Stimulated activated CD8-positive, alpha-beta memory T cell treated with anti-CD3 and anti-CD28 coated beads, Interleukin-15, amount 100 ng/mL, for 4 hours (primary cell): ENCODE measurements at places on chromosomes 6 and 20.

DNA sequence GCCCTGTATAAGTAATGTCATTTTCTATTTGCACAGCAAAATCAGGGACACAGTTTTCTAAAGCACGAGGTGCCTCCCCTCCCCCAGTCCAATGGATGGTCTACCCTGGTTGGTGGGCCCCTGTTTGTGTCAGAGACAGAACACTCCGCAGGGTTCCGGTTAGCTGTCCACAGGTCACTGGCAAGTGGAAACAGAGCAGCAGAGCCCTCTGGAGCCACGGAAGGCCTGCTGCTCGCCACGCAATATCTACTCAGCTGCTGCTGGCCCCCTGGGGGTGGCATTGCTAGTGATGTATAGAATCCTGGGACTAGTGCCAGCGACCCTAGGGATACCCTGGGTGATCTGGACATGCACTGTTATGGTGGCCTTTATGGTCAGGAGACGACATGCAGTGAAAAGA, 50.4 kb downstream of the RIN2 start:
- DNase-seq: no peak

- no peak for DNase-seq
These were observed 166.3 kb upstream of the PMEPA1 start for GRCh38 chr20:57876163-57876562.

DNA sequence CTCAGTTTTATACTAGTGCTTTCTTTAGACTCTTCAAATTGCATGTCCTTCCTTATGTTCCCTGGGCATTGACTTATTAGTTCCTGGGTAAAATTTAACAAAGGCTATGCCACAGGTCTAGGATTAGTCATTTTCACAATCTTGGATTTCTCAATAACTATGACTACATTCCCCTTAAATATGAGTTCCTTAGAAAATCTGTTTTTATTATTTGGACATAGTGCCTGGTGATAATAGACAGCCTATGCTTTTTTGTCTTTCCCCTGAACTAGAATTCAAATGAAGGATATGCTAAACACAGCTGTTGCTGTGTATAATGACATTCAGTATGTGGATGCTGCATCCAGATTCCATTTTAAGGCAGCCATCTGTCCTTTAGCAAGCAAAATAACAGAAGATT, 1252.8 kb upstream of the GJE1 start:
- no peak for DNase-seq

DNA sequence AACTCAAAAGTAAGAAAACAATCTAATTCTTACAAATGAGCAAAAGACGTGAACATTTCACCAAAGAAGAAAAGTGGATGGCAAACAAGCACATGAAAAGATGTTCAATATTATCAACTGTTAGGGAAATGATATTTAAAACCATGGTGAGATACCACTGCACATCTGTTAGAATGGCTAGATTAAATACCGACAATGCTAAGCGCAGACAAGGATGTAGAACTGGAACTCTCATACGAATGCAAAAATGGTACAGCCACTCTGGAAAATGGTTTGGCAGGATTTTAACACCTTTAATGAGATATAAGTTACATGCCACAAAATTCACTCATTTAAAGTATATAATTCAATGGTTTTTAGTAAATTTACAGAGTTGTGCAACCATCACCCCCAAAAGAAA, 44.6 kb upstream of the NFATC2 start:
- DNase-seq: no peak

DNA sequence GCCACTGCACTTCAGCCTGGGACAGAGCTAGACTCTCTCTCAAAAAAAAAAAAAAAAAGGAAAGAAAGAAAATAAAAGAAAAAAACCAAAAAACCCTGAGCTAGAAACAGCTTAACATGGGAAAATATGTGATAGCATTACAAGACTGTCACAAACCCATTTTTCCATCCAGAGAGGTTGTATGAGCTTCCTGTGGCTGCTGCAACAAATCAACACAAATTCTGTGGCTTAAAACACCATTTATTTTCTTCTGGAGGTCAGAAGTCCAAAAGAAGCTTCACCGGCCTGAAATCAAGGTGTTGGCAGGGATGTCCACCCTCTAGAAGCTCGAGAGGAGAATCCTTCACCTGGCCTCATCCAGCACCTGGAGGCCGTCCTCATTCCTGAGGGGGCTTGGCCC, 21.7 kb upstream of the SSR1 start:
- DNase-seq: no peak

DNA sequence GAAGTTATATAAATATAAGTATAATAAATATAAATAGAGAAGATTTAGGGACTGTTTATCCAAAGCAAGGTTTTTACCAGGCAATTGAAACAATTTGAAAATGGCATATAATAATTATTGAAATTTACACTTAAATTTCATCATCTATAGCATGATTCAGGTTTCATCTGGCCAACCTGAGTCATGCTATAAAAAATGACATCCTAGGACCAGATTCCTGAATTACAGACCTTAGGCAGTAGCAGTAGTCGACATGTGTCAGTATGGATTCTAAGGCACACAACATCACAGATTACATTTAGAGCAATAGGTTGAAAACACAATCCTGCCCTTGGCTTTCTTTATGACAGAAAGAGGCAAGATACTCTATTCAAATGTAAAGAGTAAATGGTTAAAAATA, 592.3 kb downstream of the PHF3 start:
- DNase-seq: no peak

GRCh38 chr20:61807471-61808160, 258.1 kb downstream of the TAF4 start:
- no peak for DNase-seq

- DNase-seq: no peak
These were observed 147.2 kb downstream of the VEGFA start for GRCh38 chr6:43916924-43917877.

DNA sequence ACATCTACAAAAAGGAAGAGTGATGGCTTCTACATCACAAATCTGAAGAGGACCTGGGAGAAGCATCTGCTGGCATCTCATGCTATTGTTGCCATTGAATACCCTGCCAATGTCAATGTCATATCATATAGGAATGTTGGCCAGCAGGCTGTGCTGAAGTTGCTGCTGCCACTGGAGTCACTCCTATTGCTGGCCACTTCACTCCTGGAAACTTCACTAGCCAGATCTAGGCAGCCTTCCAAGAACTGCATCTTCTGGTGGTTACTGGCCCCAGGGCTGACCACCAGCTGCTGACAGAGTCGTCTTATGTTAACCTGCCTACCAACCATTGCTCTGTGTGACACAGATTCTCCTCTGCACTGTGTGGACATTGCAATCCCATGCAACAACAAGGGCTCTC, 111.8 kb downstream of the PERP start:
- DNase-seq: no peak

- DNase-seq: peak; percentile 15
These were observed 26.3 kb downstream of the HECA start for GRCh38 chr6:139161169-139161568.

DNA sequence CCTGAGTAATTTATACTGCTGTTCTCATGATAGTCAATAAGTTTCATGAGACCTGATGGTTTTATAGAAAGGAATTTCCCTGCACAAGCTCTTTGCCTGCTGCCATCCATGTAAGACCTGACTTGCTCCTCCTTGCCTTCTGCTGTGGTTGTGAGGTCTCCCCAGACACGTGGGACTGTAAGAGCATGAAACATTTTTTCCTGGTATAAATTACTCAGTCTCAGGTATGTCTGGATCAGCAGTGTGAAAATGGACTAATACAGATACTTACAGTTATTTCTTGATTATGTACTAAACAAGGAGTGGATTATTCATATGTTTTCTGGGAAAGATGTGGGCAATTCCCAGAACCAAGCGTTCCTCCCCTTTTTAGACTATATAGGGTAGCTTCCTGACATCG, 1.9 kb upstream of the TRIM38 start:
- no peak for DNase-seq

- DNase-seq: no peak
These were observed 8.9 kb upstream of the SLC22A1 start for GRCh38 chr6:160112628-160113299.

- no peak for DNase-seq
These were observed 601.4 kb upstream of the BTBD3 start for GRCh38 chr20:11316244-11316643.

DNA sequence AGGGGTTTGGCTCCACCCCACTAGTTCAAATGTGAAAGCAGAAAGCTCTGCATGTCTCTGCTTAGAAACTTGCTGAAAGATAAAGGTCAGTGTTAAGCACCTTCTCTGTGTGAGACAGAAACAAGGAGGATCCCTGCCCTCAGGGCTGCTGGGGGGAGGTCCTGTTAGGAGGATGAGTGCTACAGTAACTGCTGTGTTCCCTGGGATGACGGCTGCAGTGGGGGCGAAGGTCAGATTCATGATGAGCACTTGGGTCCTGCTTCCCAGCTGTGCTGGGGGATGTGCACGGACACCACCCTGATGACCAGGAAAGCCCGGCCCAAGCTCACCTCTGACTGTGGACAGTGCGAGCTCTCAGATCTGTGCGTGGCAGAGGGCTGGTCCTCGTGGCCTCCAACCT, 252.6 kb downstream of the DLL1 start:
- no peak for DNase-seq

GRCh38 chr6:166165558-166166313, 1.9 kb downstream of the TBXT start:
- DNase-seq: no peak

GRCh38 chr6:49454787-49455709, 8.0 kb downstream of the MMUT start:
- DNase-seq: no peak

DNA sequence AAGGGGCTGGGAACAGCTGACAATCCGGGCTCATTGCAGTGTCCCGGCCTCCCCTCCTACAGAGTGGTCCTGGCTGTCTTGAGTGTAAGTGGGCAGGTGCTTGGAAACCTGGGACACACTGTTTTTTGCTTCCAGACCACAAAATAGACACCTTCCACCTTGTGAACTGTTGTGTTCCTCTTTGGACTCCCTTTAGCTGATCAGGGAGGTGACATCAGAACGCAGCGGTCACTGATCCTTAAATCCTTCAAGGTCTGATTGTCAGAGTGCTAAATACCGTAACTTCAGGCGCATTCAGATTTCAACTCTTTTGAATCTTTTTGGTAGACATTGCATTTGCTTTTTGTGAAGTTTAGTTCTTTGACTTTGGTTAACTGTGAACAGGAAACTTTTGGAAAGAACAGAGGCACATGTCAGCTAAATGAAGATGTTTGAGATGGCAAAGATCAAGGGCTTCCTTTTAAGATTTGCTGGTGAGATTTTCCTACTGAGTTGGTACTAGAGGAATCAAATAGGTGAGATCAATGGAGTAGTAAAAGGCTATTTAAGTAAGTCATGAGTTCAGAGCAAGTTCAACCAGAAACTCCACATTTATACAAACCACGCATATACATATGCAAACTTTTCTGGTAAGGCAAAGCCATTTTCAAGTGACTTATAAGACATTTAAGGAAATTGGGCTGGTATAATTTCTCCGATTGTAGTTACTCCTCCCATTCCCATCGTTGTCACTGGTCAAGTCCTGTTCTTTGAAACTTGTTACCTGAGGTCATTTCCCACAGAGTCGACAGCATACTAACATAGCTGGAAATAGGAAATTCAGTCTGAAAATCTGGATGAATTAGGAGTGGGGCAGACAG, 6.3 kb downstream of the PPP1R3G start:
- DNase-seq: no peak

GRCh38 chr6:257774-258173, 34.5 kb upstream of the DUSP22 start:
- no peak for DNase-seq

DNA sequence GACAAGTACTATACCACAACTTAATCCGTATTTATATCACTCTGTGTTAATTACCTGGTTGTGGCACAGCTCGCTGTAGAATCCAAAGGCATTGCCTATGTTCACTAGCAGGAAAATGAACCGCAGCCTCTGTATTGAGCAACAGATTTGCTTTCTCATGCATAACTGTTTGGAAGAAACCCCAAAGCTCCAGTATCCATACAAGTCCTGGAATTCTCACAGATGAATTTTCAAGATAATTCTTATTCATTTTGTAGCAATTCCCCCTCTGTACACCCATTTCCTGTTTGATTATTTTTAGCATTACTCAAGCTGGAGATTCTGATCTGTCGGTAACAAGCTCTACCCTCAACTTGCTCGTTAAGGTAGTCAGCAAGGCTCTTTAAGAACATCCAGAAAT, 63.5 kb downstream of the STMND1 start:
- DNase-seq: no peak

DNA sequence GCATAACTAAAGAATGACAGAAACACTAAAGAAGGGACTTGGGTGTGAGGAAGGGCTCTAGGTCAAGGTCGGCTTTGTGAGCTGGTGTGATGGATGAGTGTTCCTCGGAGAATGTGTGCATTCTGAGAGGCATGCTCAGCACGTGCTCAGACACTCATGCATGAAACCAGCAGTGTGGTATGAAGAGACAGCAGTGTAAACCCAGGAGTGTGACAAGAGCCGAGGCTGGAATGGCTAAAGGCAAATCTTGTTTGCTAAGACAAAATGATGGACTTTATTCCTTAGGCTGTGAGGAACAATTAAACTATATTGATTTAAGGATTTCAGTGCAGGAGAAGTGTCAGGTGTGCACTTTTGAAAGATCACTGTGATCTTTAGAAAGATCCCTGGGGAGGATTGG, 107.4 kb upstream of the MAP7 start:
- no peak for DNase-seq

- DNase-seq: no peak
These were observed 42.8 kb downstream of the PTPN1 start for GRCh38 chr20:50552979-50553378.

DNA sequence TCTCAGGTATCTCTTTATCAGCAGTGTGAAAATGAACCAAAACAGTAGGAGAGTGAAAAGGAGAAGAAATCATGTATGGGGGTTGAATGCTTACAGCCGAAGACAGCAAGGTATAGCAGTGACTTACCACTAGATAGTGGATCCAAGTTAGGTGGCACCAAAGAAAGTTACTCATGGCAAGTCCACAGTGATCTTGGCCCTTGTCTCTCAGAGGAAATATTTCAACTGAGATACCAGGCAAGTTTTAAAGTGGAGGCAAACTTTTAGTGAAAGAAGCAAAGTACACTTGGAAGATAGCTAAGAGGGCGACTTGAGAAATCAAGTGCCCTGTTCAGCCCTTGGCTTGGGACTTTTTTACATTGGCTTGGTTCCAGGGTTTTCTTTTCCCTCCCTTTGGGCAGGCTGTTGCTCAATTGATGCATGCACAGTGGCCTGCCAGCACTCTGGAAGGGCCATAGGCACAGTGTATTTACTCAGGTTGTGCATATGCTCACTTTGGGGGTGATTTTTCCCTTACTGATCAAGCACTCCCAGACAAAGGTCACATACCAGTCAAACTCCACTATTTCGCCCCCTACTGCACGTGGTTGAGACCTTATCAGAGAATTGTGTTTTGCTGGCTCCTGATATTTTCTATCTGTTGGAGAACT, 329.5 kb upstream of the KHDRBS2 start:
- no peak for DNase-seq

GRCh38 chr6:113671421-113671820, 185.7 kb upstream of the MARCKS start:
- DNase-seq: no peak

DNA sequence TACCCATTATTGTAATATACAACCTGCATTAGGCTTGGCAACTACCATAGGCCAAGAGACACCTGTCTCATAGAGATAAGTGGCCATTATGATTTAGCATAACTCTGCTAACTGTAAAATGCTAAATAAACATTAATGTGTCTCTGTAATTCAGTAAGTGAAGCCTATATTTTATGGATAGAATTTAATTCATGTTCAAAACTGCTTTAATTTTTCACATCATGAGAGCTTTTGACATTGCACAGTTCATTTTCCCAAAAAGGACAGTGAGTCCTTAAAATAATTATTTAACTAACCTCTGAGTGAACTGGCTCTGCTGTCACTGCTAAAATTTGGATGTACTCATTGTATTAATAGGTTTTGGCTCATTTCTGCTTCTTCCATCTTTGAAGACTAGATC, 41.4 kb upstream of the TMX4 start:
- no peak for DNase-seq
